Fibroblast of lung (primary cell): ENCODE measurements at places on chromosomes 13 and 19.

- no peak for DNase-seq
These were observed 53.1 kb downstream of the CRYL1 start for GRCh38 chr13:20472531-20472930.

- DNase-seq: no peak
These were observed 319.8 kb downstream of the FOXO1 start for GRCh38 chr13:40346592-40346991.

DNA sequence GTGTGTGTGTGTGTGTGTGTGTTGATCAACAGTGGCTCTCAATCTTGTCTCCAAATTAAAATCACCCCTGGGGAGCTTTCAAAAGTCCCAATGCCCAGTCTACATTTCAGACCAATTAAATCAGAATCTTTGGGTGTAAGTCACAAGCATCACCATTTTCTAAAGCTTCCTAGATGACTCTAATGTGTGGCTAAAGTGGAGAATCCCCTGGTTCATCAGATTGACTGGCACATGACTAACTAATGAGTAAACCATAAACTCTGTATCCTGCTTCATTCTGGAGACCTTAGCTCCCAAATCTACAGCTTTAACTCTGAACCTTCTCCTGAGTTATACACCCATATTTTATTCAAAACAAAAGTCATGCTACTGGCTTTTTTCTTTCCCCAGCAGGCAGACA is 131.3 kb downstream of the SUCLA2 start:
- no peak for DNase-seq

DNA sequence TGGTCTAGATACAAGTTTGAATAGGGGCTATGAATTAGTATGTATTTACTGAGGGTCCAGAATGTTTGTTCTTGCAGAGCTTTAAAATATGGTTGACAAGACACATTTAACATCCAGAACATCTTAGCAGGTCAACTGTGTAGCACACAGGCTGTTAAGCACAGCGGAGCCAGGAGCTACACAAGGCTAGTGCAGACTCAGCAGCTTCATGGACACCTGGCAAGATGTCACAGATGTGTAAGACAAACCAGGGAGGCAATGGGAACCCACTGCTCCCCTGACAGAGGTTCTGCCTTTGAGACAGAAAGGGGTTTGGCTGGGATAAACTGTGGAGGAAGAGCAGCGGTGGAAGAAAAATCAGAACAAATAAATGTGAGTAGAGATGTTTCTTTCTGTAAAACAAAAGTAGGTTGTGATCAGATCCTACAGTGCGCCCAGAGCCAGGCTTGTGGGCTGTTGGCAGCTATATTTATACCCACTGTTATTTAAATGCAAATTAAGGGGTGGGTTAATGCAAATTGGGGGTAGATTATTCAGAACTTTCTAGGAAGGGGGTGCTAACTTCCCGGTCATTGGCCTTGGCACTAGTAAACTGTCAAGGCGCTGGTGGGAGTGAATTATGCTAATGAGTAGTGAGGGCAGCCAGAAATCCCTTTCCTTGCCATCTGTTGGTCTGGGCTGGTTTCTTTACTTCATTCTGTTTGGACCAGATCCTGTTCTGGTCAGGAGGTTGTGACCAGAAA is 33.0 kb downstream of the MIPEP start:
- no peak for DNase-seq

GRCh38 chr19:43754253-43754502 is 584 bp downstream of the SMG9 start:
- no peak for DNase-seq

GRCh38 chr13:70795484-70795883 is 687.2 kb upstream of the KLHL1 start:
- no peak for DNase-seq

GRCh38 chr19:38736036-38736412 is 8.2 kb downstream of the CAPN12 start:
- peak; percentile 50 for DNase-seq

DNA sequence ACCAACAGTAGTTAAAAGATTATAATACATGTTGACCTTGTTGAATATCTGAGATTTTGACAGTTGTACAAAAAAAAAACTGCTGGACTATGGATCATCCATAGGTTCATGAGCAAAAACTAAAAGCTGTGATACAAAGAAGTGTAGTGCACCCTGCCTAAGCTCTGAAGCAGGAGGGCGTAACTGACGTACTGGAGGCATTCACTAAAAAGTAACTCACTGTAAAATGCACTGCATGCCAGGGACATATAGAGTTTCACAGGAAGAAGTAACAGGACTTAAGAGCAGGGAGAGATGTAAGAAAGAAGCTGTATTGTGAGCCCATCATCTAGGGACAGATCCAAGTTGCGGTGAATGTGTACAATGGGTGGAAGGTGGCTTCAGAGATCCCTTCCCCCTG is 177.9 kb downstream of the IRS2 start:
- no peak for DNase-seq

GRCh38 chr13:71488201-71488600 is 378.8 kb downstream of the DACH1 start:
- peak; percentile 26 for DNase-seq

- DNase-seq: no peak
These were observed 1.3 kb upstream of the FFAR1 start for GRCh38 chr19:35346193-35347052.

DNA sequence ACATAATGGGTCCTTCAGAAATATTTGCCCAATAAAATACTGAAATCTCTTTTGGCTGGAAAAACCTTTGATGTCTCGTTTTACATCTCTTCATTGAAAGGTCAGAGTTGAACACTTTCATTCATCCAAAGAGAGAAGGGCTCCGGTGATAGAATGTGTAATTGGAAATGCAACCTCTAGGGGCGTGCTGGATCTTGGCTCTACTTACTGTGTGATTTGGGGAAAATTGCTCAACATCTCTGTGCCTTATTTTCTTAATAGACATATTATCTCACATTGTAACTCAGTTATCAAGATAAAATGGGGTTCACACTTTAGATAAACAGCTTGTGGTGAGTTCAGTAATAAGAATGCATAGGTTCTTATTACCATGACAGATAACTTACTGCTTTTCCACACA is 1444.1 kb downstream of the SLITRK5 start:
- no peak for DNase-seq

DNA sequence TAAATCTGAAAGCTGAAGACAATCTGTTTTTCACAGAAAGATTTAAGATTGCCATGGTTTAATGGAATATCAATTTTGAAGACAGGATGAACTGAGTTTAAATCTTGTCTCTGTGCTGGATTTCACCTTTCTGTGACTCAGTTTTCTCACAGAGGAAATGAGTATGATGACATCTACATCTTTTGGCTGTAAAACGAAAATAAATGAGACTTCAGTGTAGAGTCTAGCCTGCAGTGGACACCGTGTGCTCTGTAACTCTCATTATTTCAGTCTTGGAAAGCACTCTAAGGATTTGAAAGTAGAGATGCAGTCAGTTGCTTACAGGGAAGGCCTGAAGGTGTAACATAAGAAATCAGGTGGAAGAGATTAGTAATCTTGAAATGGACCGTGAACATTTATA is 150.4 kb downstream of the NALCN start:
- DNase-seq: peak; percentile 12

- DNase-seq: peak; percentile 44
These were observed 303.4 kb downstream of the GPC6 start for GRCh38 chr13:93529961-93530360.

- DNase-seq: no peak
These were observed 5.5 kb upstream of the LILRA6 start for GRCh38 chr19:54248016-54248601.

DNA sequence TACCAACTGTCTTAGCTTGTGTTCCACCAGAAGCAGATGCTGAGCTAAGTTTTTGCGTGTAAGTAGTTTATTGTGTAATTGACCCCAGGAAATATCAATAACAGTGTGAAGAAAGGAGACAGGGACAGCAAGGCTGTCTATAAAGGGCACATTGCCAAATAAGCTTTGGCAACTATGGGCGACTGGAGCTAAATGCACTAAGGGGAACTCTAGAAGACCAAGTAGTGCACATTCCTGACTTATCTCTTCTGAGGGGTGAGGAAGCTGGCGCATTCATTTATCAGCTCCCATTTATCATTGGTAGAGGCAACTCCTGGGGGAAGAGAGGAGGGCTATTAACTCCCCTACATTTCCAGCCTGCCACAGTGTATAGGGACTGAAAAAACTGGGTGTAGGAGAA is 135.0 kb downstream of the DLEU7 start:
- no peak for DNase-seq

DNA sequence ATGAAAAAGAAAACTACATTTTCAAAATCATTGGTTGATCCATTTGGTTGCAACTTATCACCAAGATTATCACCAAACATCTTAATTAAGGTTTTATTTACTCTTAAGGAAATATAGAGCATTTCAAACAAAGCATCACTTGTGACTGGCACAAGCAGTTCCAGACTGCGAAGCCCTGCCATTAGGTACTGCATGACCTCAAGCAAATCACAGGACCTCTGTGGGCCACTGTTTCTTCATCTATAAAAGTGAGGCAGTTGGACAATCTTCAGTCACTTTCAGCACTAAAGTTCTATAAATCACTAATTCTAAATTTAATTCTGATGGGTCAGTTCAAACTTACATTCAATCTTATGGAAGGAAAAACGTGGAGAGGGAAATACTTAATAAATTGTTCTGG is 2.0 kb downstream of the ELF1 start:
- DNase-seq: no peak

- no peak for DNase-seq
These were observed 62.4 kb upstream of the GJB6 start for GRCh38 chr13:20294497-20294896.

GRCh38 chr13:31334547-31334946 is 134.8 kb downstream of the B3GLCT start:
- DNase-seq: no peak

GRCh38 chr19:46495786-46496099 is at the start of gene PNMA8B:
PNMA8B (minus strand) TSS chr19:46495867; CDS start chr19:46495465, 402 bp downstream.
- DNase-seq: peak; percentile 54

- no peak for DNase-seq
These were observed 1.1 kb upstream of the CBLC start for GRCh38 chr19:44776402-44777096.

DNA sequence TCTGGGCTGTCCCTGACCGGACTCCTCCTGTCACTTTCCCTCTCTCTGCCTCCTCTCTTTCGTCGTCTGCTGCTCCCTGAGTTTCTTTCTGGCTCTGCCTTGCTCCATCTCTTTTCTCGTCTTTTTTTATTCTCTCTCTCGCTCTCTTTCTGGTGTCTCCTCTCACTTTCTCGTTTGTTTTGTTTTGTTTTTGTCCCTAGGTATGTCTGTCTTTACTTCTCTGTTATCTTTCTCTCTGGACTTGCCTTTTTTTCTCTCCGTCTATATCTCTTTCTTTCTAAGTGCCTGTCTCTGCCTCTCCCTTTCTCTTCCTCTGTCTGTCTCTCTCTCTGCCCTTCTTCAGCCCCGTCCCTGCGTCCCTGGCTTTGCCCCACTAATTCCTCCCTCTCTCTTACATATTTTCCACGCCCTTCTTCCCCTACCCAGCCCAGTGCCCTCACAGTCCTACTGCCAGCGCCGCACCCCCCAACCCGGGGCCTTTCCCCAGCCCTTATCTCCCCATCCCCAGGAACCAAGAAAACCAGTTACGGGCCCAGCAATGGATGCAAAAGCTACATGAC is 48.1 kb upstream of the SHKBP1 start:
- DNase-seq: no peak
